ENCODE measurements at places on chromosomes 1 and 21.
A peak's percentile ranks its signal among the peaks of the same experiment; 100 is the strongest.

- no peaks in the 10 kb centered on the region for H3K27me3 ChIP-seq
- peaks cover 4% of the 10 kb centered on the region for H3K36me3 ChIP-seq
- H3K4me1 ChIP-seq: no peaks in the 10 kb centered on the region
- no peak overlapping the region for H3K27ac ChIP-seq
- H3K4me3 ChIP-seq: no peak overlapping the region
These were observed 26.6 kb upstream of the SARS1 start for GRCh38 chr1:109187127-109187526.

GRCh38 chr1:23126801-23127200, 41.9 kb downstream of the LUZP1 start:
- H3K36me3 ChIP-seq: no peaks in the 10 kb centered on the region
- H3K4me3 ChIP-seq: no peak overlapping the region
- no peak for DNase-seq
- H3K27me3 ChIP-seq: no peaks in the 10 kb centered on the region

DNA sequence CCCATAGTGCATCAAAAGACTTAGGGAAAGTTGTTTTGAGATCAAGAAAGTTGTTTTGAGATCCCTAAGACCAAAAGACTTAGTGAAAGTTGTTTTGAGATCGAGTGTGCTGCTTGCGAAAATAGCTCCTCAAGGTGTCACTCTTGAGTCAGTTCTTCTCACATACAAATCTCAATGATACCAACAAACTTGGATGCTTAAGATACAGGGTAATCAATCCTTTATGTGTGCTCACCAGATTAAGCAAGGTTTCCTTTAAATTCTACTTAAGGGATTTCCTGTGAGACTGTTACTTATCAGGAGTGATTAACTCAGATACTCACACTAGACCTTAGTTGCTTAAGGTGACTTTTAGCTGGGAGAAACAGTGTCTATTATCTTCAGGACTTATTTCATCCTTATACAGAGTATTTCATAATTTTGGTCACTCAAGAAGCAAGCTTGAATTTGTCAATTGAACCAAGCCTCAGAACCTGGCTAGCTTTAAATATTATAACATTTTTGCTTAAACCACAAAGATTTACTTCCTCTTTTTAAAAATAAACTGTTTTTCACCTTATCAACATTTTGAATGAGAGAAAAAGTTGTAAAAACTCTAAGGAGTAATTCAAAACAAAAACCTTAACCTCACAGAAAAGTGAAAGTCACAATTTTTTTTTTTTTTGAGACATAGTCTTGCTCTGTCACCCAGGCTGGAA, 8.0 kb upstream of the RLF start:
- no peak overlapping the region for H3K27ac ChIP-seq
- H3K4me3 ChIP-seq: peak overlapping the region; percentile 21
- DNase-seq: peak; percentile 87

DNA sequence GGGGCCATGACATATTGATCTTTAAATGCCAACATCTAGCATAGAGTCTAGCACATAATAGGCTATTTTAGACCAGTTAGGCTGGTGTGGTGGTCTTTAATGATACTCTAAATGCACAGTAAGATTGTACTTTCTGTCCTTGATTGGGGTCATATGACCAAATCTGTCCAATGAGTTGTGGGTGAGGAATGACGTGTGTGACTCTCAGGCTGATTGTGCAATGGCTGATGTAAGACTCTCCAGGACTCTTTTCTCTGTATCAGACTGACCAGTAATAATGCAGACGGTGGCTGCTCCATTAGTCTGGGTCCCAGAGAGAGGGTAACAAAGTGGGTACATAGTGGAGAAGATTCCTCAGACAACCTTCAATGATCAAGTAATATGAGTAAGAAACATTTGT, 541.6 kb upstream of the CAMK1G start:
- H3K27me3 ChIP-seq: no peaks in the 10 kb centered on the region
- H3K27ac ChIP-seq: no peak overlapping the region
- H3K4me3 ChIP-seq: no peak overlapping the region
- no peak for DNase-seq
- no peaks in the 10 kb centered on the region for H3K4me1 ChIP-seq
- H3K36me3 ChIP-seq: no peaks in the 10 kb centered on the region

- H3K27ac ChIP-seq: no peak overlapping the region
- H3K27me3 ChIP-seq: peaks cover 6% of the 10 kb centered on the region
- DNase-seq: no peak
- no peak overlapping the region for H3K4me3 ChIP-seq
- H3K4me1 ChIP-seq: no peaks in the 10 kb centered on the region
- H3K36me3 ChIP-seq: no peaks in the 10 kb centered on the region
These were observed 22.7 kb upstream of the CCSAP start for GRCh38 chr1:229365569-229365968.

DNA sequence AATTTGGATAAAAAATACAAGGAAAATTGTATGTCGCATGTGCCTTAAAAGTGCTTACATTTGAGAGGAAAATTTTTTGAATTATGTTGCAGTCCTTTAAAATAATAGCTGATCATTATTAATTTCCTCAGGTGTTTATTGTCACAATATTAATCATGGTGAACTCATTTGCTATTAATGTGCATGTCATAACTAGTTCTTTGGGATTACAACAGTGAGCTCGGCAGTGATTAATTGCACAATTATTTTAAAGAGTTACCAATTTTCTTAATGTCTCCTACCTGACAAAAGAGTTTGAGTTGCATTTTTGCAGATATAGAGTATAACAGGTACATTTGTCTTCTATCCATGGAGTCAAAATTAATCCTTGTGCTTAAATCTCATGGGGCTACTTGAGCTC, 854.3 kb downstream of the BRINP3 start:
- H3K27me3 ChIP-seq: no peaks in the 10 kb centered on the region
- no peaks in the 10 kb centered on the region for H3K4me1 ChIP-seq
- no peaks in the 10 kb centered on the region for H3K36me3 ChIP-seq
- DNase-seq: no peak
- H3K4me3 ChIP-seq: no peak overlapping the region
- no peak overlapping the region for H3K27ac ChIP-seq

DNA sequence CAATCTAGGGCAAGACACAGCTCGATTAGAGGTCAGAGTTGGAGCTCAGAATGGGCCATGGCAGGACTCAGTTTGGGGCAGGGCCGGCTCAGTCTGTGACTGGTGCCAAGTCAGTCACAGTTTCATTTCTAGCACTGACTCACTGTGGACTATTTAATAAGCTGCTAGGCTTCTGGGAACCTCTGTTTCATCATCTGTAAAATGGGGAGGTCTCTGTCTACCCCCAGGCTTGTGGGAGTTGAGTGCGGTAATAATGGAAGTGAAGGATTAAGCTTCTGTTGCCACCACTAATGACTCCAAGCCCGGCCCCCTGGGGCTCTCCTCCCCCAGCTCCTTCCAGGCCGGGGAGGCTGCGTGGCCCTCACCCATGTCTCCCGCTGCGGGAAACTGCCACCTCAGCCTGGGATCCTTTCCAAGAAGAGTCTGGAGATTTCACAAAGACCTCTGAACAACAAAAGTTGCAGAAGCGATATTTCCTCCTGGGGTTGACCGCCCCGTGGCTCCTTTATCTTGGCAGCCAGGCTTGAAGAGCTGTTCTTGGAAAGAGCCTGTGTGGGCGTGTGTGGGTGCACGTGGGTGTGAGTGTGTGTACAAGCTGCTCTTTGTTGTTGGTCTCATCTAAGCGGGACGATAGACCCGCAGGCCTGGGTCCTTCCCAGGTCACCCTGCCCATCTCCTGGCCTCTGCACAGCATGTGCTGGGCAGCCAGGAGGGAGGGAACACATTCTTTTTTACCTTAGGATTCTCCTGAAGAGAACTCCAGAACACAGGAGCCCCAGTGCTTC, 29.1 kb downstream of the KNCN start:
- H3K36me3 ChIP-seq: no peaks in the 10 kb centered on the region
- no peak overlapping the region for H3K4me3 ChIP-seq
- H3K27me3 ChIP-seq: no peaks in the 10 kb centered on the region
- H3K4me1 ChIP-seq: no peaks in the 10 kb centered on the region

GRCh38 chr21:37338671-37339551, 27.7 kb upstream of the DYRK1A start:
- H3K4me3 ChIP-seq: no peak overlapping the region
- no peaks in the 10 kb centered on the region for H3K36me3 ChIP-seq
- no peak for DNase-seq
- H3K27me3 ChIP-seq: no peaks in the 10 kb centered on the region
- H3K27ac ChIP-seq: no peak overlapping the region

DNA sequence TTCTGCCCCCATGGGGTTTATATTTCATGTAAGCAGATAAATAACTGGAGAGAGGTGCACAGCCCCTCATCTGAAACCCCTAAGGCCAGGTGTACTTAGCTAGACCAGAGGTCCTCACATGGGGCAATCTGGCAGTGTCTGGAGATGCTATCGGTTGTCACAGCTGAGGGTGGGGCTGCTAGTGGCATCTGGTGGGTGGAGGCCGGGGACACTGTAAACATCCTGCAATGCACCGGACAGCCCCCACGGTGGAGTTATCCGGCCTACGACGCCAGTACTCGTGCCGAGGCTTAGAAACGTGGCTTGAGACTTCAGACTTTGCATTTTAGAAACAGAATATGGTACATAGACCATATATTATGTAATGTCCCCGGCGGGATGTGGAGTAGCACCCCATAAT, 186.5 kb upstream of the VAMP3 start:
- H3K27me3 ChIP-seq: no peaks in the 10 kb centered on the region
- H3K4me1 ChIP-seq: no peaks in the 10 kb centered on the region
- no peak for DNase-seq
- no peaks in the 10 kb centered on the region for H3K36me3 ChIP-seq

DNA sequence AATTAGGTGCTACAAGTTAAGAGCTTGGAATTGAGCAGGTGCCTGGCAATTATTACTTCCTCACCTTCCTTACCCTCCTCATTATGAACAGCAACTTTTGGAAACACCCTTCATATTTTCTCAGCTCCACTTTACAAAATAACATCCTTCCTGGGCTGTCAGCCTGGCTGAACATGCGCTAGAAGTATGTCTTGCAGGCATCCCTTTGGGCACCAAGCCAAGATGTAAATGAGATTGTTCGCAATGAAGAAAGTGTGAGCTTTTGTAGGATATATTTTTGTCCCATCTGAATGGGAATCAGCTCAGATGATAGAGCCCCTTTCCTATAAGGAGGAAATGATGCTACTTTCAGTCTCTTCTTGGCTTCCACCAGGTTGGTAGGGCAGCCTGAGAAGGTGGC, 245.9 kb downstream of the KAZN start:
- H3K4me3 ChIP-seq: no peak overlapping the region
- no peak overlapping the region for H3K27ac ChIP-seq
- H3K27me3 ChIP-seq: no peaks in the 10 kb centered on the region
- no peak for DNase-seq

- H3K27me3 ChIP-seq: no peaks in the 10 kb centered on the region
- no peak for DNase-seq
- no peak overlapping the region for H3K27ac ChIP-seq
- H3K4me1 ChIP-seq: no peaks in the 10 kb centered on the region
These were observed 267.9 kb downstream of the PTPRU start for GRCh38 chr1:29504196-29504595.

DNA sequence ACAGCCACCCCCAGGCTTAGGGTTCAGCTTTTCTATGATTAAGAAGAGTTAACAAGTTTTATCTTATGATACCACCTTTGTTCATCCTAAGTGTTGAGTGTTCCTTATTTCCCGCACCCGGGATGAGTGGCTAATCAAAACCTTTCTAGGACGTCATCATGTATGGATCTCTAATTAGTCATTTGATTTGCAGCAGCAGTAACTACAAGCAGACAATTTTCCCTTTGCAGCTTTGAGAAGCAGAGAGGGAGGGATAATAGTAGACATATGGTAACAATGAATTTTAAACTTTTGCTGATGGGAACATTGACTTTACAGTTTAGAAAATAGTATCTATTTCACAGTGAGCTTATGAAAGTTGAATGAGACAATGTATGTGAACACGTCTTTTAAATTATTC, 30.8 kb upstream of the SLC35F3 start:
- no peak overlapping the region for H3K4me3 ChIP-seq
- H3K4me1 ChIP-seq: no peaks in the 10 kb centered on the region
- no peaks in the 10 kb centered on the region for H3K36me3 ChIP-seq
- H3K27me3 ChIP-seq: no peaks in the 10 kb centered on the region
- DNase-seq: no peak

DNA sequence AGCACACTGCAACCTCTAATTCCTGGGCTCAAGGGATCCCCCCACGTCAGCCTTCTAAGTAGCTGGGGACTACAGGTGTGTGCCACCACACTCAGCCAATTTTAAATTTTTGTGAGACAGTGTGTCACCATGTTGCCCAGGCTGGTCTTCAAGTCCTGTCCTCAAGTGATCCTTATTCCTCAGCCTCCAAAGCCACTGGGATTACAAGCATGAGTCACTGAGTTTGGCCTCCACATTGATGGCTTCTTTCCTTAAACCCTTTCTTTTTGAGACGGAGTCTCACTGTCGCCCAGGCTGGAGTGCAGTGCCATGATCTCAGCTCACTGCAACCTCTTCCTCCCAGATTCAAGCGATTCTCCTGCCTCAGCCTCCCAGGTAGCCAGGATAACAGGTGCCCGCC, 7.6 kb downstream of the KPNA6 start:
- H3K4me3 ChIP-seq: no peak overlapping the region
- H3K36me3 ChIP-seq: no peaks in the 10 kb centered on the region
- H3K4me1 ChIP-seq: peaks cover 37% of the 10 kb centered on the region
- no peak overlapping the region for H3K27ac ChIP-seq
- no peak for DNase-seq

GRCh38 chr1:159922511-159923202, 2.6 kb downstream of the TAGLN2 start:
- H3K4me1 ChIP-seq: peaks cover 48% of the 10 kb centered on the region
- no peaks in the 10 kb centered on the region for H3K27me3 ChIP-seq
- H3K4me3 ChIP-seq: peak overlapping the region; percentile 94
- DNase-seq: no peak

- H3K4me1 ChIP-seq: peaks cover 18% of the 10 kb centered on the region
- H3K36me3 ChIP-seq: no peaks in the 10 kb centered on the region
- H3K4me3 ChIP-seq: peak overlapping the region; percentile 21
These were observed 1.0 kb upstream of the MCOLN2 start for GRCh38 chr1:84997667-84998600.

DNA sequence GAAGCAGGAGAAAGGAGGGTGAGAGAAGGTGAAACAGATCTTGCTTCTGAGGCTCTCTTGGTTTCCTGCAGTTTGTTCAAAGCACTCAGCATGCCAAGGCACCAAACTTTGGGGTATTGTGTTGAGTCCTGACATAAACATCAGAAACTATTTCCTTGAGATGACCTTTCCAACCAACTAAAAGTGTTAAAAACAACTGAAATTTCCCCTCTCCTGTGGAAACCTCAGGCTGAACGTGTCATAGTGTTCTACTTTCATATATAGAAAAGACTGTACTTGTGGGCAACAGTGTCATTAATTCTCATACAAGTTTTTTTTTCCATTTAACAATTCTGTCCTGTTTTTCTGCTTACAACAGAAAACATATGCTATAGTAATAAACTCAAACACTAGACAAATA, 6.3 kb upstream of the LYST start:
- no peak overlapping the region for H3K27ac ChIP-seq
- H3K4me3 ChIP-seq: peak overlapping the region; percentile 46
- no peaks in the 10 kb centered on the region for H3K36me3 ChIP-seq
- H3K4me1 ChIP-seq: peaks cover 43% of the 10 kb centered on the region
- H3K27me3 ChIP-seq: no peaks in the 10 kb centered on the region

- no peak for DNase-seq
- H3K27me3 ChIP-seq: peaks cover 2% of the 10 kb centered on the region
- H3K27ac ChIP-seq: no peak overlapping the region
- H3K4me1 ChIP-seq: no peaks in the 10 kb centered on the region
- H3K4me3 ChIP-seq: no peak overlapping the region
These were observed 151.7 kb downstream of the CDC42BPA start for GRCh38 chr1:227166559-227166958.
